ENCODE measurements at places on chromosomes 12 and 14.

- peak; percentile 24 for DNase-seq
These were observed 231.4 kb downstream of the PCNX1 start for GRCh38 chr14:71138448-71139293.

- no peak for DNase-seq
These were observed 19.0 kb upstream of the HNF1A start for GRCh38 chr12:120959111-120959878.

- no peak for DNase-seq
These were observed 10.2 kb downstream of the TNFAIP2 start for GRCh38 chr14:103133210-103134140.

DNA sequence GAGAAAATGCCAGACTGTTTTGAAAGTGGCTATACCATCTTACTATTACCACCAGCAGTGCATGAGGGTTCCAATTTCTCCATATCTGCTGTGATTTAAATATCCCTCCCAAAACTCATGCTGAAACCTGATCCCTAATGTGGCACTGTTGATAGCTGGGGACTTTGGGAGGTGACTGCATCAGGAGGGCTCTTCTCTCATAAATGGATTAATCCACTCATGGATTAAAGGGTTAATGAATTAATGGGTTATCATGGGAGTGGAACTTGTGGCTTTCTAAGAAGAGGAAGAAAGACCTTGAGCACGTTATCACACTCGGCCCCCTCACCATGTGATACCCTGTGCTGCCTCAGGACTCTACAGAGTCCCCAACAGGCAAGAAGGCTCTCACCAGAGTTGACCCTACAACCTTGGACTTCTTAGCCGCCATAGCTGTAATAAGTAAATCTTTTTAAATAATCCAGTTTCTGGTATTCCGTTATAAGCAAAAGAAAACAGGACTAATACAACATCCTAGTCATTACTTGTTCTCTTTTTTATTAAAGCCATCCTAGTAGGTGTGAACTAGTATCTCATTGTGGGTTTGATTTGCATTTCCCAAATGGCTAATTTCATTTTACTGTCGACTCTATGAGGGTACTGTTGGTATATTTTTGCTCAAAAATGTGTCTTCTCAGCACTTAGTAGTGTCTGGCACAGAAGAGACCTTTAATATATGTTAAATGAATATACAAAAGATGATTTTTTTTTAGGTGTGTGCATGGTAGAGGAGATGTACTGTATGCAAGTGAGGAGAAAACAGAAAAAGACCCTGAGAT is 14.3 kb downstream of the PPP1R12A start:
- no peak for DNase-seq

GRCh38 chr14:38187528-38187927 is 20.2 kb upstream of the SSTR1 start:
- no peak for DNase-seq

DNA sequence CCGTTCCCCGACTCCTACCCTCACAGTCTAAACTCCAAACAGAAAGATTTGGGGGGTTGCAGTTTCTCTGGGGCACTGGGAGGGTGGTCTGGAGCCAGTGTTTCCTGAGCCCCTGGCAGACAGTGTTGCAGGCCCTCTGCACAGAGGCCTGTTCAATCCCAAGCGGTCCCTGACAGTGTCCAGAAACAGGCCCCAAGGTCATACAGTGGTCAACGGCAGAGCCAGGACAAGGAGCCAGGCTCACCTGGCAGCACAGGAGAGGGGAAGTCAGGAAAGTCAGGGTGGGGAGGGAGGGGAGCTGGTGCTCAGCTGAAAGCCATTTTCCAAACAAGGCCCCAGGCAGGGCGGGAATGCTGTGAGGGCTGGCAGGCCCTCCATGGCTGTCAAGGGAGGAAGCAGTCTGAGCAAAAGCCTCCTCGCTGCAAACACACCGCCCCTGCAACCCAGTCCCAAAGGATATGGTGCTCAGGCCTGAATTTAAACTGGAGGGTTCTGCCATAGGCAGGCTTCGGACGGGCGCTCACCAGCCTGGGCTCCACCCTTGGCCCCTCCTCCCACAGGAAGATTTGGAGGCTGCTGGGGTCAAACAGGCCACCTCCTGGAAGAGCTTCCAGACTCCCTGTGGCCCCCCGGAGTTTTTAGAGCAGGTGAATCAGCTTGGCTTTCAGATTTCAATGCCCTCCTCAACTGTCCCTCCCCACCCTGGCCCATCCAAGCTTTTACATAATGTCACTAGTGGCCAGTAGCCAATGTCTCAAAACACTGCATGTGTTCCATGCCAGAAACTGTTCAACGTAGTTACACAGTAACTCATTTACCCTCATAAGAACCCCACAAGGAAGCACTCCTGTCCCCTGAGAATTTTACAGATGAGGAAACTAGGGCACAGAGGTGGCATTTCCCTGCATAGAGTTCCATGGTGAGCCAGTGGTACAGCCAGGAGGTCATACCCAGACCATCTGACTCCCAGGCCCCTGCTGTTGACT is 41.5 kb downstream of the CHGA start:
- DNase-seq, result no peak

DNA sequence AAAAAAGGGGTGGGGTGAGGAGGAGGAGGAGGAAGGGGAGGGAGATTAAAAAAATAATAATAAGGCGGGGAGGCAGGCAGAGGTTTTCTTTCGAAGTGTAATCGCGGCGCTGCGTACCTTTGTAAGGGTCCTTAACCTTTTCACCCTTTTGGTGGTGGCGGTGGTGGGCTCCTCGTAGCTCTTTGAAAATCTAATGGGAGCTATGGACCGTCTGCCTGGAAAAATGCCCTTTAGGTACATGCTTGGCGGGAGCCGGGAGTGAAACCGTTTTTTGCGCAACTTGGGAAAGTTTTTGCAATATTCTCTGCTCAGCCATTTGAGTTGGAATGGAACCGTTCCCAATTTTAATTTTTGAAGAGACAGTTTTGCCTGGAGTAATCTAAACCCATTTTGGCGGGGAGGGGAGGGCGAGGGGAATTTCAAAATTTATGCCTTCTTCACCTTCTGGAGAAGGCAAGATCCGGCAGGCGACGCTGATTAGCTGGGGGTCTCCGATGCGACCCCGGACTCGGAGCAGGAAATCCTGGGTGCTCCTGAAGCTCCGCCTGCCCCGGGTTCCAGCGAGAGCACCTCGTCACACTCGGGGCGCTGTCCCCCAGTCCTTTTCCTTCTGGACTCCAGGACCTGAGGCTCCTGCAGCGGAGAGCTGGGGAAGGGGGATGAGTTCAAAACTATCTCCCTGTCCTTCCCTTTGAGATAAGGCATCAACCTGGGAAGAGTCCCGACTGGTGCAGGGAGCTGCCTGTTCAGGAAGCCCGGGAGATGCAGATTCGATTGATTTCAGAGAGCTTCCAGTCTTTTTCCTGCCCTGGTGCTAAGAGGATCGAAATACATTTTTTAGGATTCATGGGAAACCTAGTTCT is 74.6 kb upstream of the TBX5 start:
- DNase-seq, result no peak

GRCh38 chr12:104220931-104221330 is 5.4 kb downstream of the TXNRD1 start:
- no peak for DNase-seq

DNA sequence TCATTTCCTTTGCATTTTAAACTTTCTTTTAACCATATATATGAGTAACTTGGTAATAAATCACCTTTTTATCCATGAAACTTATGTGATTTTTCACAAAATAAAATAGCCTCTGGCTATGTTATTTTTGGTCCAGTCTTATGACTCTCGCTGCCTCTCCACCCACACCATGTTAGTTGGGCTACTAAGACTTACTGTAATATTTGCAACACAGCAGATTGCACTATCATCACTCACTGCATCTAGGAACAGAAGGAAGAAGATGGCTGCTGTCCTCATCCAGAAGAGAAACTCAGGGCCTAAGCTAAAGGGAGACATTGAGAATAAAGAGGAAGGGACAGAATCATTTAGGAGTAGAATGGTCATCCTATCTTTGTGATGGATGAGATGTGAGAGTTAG is 12.6 kb upstream of the B4GALNT3 start:
- DNase-seq, result no peak

GRCh38 chr12:81758421-81759189 is 545 bp downstream of the PPFIA2 start:
- DNase-seq, result no peak

DNA sequence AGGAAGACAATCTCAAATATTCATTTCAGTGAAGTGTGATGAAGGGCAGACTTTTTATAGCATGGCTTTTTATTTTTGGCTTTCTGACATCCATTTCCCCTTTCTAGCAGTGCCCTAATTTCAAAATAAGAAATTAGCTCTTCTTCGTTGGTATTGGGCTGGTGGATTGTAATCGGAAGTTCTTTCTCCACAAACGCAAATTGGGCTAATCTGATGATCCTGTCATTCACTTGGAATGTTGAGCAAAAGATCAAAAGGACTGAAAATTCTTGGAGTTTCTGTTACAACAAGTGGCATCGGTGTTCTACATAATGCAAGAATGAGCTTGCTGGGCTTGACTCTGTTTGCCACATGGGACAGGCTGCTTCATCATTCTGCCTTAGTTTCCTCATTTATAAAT is 1182.8 kb downstream of the FLRT2 start:
- DNase-seq, result peak; percentile 62

GRCh38 chr12:70386771-70387170 is 20.7 kb downstream of the KCNMB4 start:
- no peak for DNase-seq

DNA sequence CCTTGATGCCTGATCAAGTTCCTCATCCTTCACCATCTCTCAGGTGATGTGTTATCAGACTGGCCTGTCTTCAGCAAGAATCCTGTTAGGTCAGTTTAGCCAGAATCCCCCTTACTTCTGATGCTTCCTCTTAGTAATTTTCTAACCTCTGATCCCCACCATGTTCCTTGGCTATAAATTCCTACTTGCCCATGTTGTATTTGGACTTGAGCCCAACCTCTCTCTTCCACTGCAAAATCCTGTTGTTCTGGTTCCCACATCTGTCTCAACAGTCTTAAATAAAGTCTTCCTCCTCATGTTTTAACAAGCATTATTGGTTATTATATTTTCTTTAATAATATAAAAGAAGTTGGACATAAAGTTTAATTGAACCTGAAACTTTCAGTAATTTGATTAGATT is 987.8 kb upstream of the USP15 start:
- DNase-seq, result no peak

GRCh38 chr12:130155416-130156073 is 6.7 kb upstream of the FZD10 start:
- no peak for DNase-seq

DNA sequence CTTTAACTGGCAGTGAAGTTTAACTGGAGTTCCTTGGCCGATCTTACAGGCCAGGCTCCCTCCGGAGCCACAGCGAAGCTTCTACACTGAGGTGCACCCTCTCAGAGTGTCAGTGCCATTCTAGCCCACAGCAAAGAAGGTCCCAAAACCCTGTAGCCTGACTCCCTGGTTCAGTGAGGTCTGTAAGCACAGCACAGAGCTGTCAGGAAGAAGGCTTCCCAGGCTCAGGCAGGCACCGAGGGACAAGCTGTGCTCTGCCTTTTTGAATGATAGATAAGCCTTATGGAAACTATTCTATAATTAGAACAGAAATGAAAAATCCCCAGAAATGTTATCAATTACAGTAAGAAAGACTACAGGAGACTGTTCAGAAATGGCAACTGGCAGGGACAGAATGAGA is 40.2 kb downstream of the MOK start:
- DNase-seq, result no peak

GRCh38 chr14:79599239-79599638 is 612.1 kb downstream of the DIO2 start:
- no peak for DNase-seq

- peak; percentile 54 for DNase-seq
These were observed 51.2 kb upstream of the KCNH3 start for GRCh38 chr12:49487605-49488004.

DNA sequence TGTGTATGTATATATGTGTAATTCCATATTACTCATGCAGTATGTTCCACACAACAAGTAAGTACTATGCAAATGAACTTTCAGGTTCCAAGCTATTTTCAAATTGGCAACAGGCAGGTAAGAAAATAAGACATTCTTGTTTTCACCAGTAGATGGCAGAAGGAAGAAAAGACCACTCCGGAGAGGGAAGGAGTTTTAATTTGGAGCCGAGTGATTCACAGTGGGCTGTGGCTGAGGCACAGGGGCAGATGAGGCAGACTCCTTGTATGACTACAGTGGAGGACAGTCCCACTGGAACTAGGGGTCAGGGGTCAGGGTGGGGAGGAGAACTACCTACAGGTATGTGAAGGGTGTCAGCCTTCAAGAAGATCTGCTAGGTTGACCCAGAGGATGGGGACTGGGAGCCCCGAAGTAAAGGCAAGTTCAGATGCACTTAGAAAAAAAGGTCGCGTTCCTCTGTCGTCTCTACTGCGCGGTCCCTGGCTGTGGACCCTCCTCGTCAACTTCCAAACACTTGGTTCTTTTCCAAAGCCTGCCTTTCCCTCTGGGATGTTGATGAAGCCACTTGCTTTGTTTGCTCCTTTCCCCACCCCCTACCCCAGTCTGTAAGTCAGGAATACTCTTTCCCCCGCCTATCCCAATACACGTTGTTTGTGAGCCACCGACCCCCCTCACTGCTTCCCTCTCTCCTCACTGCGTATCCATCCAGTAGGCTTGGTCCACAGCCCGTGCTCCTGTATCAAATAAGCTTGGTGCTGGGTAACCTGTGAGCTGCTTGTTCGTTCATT is 24.1 kb downstream of the DDX47 start:
- peak; percentile 27 for DNase-seq

DNA sequence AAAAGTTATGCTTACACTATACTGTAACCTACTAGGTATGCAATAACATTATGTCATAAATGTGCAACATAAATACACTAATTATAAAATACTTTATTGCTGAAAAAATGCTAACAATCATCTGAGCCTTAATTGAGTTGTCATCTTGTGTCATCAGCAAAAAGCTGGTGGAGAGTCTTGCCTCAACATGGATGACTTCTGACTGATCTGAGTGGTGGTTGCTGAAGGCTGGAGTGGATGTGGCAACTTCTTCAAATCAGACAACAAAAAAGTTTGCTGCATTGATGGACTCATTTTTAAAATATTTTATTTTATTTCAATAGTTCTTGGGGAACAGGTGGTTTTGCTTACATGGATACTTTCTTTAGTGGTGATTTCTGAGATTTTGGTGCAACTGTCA is 93.9 kb upstream of the AMN1 start:
- DNase-seq, result no peak

All from MV-4-11 (cell line).